ENCODE measurements at places on chromosomes 5 and 9.

DNA sequence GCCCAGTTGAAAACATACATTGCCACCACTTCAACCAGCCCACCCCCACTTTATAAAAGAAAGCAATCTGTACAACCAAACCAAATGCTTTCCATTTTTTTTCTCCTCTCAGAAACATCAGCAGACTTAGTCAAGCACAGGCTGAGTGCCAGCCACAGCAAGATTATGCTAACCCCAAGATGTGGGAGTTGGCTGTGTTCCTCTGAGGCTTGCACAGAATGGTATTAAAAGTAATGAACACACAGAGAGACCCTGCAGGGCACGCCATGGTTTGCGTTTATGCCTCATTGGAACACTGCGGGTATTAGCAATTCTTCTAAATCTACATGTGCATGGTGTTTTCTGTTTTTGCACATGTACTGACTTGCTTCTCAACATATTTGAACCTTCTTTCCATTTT, 419.9 kb upstream of the GRAMD2B start:
- DNase-seq, result no peak

- DNase-seq, result no peak
These were observed 2.9 kb downstream of the UCK1 start for GRCh38 chr9:131528186-131528585.

GRCh38 chr9:16410601-16411280, 459.7 kb downstream of the BNC2 start:
- no peak for DNase-seq

DNA sequence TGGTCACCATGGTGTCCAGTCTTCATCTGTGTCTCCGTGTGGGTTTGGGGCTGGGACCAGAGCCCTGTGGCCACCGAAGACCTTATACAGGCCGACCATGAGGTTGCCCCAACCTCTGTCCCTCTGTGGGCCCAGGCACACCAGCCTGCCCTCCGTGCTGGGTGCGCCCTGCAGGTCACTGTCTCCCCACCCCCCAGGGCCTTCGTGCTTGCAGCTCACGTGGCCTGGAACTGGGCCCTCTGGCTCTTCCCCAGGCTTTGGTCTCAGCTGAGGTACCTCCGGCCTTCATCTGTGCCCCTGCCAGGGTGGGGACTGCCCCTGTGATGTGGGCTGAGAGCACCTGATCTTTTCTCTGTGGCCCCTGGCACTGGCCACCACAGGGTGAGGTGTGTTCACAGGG, 92.1 kb downstream of the RXRA start:
- DNase-seq, result no peak

DNA sequence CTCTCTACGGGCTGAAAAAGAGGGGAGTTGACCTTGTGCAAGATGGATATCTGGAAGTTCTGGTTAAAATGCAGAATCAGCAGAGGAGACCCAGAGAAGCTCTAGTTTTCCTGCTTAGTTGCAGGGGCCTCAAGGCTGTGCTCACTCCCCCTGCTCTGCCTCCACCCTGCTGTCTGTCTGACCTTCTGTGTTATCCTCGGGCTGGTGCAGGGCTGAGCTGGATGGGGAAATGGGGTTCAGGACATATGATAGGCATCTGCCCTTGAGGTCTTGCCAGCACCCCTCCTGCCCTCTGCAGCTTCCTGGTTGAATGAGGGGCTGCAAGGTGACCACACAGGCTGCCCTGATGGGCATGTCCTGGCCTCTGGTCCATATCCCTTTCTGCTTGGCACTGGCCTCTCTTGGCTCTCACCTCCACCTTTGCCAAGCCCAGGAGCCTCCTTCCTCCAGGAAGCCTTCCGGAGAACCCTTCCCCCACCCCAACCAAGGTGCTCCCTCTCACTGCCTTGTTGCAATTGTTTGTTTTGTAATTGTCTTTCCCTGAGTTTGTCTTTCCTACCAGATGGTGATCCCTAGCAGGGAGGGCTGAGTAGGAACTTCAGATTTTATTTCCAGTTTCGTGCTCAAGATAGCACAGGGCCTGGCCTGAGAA, 1.3 kb downstream of the TMEM268 start:
- no peak for DNase-seq

DNA sequence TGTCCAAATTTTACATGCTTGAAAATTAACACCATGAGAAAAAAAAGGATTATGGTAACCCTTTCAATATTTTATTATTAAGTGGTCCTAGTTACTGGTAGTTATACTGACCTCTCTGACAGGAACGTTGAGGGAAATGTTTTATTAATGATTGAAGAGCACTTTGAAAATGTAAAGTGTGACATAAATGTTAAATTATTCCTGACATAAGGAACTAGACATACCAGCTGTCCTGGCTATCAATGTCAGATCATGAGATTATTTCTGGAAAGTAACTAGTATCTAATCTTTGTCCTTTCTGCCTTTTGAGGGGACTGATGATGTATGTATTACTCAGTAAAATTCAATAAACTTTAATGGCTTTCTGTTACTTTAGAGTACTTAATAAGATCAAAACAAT, 1538.5 kb upstream of the CDH6 start:
- no peak for DNase-seq

DNA sequence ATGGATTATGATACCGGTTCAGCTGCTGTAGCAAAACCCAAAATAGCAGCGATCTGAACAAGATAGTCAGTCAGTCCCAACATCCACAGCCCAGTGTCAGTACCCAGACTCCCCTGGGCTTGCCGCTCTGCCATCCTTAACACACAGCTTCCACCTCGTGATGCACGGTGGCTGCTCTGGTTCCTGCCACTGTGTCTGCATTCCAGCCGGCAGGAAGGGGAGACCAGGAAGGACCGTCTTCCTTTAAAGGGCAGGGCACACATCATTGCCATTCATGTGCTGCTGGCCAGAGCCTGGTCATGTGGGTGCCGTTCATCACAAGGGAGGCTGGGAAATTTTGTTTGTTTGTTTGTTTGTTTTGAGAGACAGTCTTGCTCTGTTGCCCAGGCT, 131.0 kb upstream of the IER5L start:
- peak; percentile 21 for DNase-seq

DNA sequence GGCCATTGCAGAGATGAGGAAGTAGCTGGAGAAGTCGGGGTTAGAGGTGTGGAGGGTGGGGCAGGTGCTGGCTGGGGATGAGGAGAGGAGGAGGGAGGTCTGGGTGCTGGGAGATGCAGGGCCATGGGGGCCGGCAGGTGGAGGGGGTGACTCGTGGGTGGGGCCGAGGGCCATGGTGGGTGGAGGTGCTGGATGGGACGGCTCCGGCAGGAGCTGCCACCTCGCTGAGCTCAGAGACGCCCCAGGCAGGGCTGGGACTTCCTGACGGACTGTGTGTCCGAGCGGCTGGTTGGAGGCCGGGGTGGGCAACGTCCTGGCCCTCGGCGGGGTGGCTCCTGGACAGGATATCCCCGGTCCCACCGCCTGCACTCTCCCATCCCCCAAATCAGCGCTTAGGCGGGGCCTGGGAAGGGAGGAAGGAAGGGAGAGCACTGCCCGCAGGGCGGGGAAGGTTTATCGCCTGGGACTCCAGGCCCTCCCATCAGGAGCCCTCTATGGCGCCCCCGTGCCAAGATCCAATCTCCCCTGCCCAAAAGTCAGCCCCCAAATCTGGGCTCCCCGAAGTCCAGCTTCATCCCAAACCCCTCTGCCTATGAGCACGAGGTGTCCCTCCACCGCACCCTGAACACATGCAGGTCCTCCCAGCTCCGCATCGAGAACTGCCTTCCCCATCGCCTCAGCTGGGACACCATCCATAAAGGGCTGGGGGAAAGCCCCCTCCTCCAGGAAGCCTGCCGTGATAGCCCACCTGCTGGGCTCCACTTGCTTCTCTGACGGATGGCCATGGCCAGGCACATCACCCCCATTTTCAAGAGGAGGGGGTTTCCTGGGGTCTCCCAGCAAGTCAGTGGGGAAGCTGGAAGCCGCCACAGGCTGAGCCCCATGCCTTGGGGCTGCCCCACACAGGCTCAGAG, 58.3 kb upstream of the NOTCH1 start:
- no peak for DNase-seq

- DNase-seq, result no peak
These were observed 97.5 kb downstream of the MRPS27 start for GRCh38 chr5:72222521-72222920.

- DNase-seq, result no peak
These were observed 106.9 kb upstream of the VCAN start for GRCh38 chr5:83364312-83365299.

- no peak for DNase-seq
These were observed 10.1 kb downstream of the CAMK2A start for GRCh38 chr5:150279330-150280020.

GRCh38 chr9:121073038-121073437, 1.7 kb upstream of the CNTRL start:
- no peak for DNase-seq

DNA sequence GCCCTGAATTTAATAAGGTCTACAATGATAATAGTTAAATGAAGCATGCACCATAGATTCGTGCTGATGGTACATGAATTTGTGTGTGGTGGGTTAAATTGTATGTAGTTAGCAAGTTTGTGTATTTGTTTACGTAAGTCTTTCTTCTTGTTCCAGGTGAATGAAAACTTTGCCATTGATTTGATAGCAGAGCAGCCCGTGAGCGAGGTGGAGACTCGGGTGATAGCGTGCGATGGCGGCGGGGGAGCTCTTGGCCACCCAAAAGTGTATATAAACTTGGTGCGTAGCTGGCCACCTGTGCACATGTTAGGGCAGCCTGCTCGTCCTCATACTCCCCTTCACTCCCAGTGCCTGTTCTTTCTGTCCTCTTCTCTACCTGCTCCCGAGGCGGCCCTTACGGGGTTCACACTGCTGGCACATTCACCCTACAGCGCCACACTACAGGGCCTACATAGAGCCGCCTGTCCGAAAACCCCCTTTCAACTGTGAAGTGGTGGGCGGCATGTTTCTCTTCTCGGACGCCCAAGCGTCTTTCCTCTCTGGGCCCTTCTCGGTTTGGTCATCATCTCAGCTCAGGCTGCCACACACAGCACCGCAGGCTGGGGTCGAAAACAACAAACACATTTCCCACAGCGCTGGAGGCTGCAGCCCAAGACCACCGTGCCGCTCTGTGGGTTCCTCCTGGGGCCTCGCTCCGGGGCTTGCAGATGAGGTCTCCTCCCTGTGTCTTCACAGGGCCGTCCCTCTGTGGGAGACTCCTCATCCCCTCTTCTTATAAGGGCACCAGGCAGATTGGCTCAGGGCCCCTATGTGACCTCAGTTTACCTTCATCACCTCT, 13.2 kb downstream of the NDUFS6 start:
- DNase-seq, result no peak

- no peak for DNase-seq
These were observed 4.0 kb downstream of the ZBED3 start for GRCh38 chr5:77083088-77083487.

DNA sequence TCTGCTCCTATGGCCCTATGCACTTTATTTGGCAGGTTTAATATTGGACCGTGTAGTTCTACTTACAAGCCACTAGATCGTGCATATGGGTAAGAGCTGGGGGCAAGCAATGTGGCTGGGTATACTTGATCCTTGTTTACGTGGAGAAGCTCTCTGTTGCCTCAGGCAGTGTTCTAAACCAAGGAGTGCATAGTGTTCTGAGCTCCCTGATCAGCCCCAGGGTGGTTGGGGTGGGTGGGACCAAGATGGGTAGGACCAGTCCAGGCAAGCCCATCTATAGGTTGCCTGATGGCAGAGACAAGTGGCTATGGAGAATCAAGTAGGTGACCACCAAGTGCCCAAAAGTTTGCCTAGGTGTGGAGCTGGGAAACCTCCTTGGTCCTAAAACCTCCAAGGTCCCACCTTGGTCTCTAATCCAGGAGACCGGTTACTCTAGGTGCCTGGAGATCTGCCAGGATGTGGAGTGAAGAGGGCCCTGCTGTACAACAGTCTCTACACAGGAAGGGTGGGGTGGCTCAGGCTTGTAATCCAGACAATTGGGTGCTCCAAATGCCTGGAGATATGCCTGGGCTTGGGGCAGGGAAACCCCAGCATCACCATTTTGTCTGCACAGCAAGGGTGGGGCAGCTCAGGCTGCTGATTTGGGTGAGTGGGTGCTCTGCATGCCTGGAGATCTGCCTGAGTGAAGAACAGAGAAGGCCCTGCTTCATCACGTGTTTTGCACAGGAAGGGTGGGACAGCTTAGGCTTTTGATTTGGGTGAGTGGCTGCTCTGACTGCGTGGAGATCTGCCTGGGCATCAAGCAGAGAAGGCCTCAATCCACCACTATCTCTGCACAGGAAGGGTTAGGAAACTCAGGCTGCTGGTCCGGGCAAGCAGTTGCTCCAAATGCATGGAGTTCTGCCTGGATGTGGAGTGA, 659.8 kb downstream of the TLE4 start:
- no peak for DNase-seq

GRCh38 chr5:155004138-155004744, 9.3 kb upstream of the KIF4B start:
- DNase-seq, result no peak

GRCh38 chr9:134434894-134435506, 108.7 kb downstream of the RXRA start:
- no peak for DNase-seq

GRCh38 chr5:132689513-132689912, 15.7 kb downstream of the IL4 start:
- no peak for DNase-seq

- no peak for DNase-seq
These were observed 12.6 kb downstream of the PLGRKT start for GRCh38 chr9:5425006-5425628.

DNA sequence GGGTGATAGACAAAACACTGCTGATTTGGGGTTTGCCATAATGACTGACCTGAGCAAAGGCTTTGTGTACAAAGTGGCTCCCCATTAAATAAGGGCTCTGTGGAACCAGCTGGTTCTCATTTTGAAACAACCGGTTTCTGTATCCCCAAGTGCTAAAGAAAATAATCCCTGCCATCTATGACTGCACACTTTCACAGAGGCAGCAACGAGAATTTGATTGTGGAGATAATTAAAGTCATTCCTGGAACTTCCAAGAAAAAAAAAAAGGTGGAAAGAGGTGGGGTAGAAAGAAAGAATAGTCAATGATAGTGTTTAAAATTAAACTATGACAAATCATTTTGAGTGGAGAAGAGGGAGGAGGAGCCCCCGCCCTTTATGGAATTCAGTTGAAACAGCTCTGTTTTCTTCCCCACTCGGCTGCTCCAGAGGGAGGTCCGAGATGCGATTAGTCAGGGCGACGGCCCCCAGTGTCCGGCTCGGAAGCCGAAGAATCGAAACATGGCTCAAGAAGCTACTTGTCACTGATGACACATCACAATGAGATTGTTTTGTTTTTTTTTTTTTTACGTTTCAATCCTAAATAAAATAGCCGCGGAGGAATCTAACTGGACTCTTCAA, 38.4 kb downstream of the EBF1 start:
- DNase-seq, result no peak

- DNase-seq, result peak; percentile 48
These were observed 36.8 kb downstream of the ITK start for GRCh38 chr5:157217289-157218024.

GRCh38 chr9:105373723-105374122, 74.1 kb upstream of the FSD1L start:
- no peak for DNase-seq
